ENCODE measurements at places on chromosomes 16 and 17.

DNA sequence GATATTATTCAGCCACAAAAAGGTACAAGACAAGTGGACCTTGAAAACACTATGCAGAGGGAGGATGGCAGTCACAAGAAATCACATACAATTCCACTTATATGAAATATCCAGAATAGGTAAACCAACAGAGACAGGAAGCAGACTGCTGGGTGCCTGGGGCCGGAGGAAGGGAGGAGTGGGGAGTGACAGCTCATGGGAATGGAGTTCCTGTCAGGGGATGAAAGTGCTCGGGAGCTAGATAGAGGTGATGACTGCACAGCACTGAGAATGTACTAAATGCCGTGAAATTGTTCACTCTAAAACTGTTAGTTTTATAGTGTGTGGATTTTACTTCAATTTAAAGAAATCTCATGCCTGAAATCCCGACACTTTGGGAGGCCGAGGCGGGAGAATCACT is 74.2 kb upstream of the MED9 start:
- DNase-seq = no peak

DNA sequence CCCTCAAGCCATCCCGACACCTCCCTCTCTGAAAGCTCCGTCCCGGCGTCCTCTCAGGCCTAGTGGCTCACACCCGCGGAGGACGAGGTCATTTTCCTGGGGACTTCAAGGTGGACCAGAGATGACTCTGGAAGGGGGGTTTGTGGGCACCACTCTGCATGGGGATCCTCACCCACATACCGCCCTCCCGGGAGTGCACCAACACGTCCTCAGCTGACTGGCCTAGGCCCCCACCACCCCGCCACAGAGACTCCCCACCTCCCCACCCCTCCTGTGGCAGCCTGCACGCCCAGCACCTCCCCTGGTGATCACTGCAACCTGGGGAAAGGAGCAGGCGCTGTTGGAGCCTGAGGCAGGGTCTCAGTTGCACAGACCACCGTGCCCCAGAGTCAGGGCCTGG is 2.4 kb upstream of the SOX8 start:
- DNase-seq = no peak

- DNase-seq = no peak
These were observed 645.1 kb upstream of the RBFOX1 start for GRCh38 chr16:6687593-6687992.

DNA sequence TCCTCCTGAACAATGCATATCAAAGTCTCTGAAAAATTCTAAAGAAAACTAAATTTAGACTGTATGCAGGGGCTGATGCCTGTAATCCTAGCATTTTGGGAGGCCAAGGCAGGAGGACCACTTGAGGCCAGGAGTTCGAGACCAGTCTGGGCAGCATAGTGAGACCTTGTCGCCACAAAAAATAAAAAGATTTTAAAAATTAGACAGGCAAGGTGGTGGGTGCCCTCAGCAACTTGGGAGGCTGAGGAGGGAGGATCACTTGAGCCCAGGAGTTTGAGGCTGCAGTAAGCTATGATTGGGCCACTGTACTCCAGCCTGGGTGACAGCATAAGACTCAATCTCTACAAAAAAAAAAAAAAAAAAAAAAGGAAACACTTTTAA is 30.1 kb upstream of the MMD start:
- no peak for DNase-seq
